ENCODE measurements at places on chromosomes 13 and 19.

GRCh38 chr19:10245189-10245939 lies 6.7 kb upstream of the MRPL4 start:
- no peak for DNase-seq

DNA sequence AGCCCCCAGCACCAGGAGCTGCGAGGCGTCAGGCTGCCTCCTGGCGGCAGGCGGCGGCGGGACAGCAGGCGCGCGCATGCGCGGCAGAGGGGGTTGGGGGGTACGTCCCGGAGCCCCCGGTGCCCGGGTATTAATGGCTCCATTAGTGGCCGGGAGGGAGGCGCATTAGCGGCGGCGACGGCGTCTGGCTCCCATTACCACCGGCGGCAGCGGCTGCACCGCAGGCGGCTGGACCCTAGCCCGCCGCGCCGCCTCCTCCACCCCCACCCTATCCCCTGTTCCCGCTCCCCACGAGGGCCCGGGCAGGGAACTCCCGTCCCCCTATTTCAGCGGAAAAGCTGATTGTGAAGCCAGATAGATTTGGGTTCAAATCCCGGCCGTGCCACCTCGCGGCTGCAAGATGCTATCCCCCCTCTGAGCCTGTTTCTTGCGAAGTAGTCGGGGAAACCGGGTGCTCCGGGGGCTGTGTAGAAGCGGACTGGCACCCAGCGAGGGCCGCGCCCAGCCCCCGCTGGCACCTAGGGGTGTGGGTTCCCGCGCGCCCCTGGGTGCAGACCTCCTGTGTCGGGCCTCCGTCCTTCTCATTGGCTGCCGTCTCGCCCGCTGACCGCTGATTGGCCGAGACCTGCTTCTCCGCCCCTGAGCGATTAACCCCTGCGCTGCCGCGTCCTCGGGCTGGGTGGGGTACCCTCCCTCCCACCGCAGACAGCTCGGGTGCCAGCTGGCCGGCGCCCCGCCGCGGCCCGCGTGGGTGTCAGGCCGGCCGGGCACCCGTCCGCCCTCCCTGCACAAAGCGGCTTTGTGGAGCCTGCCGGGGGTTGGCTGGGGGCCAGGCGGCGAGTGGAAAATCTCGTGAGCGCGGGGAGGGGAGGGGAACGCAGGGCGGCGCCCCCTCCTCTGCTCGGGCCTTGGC lies 11.1 kb downstream of the CIC start:
- no peak for DNase-seq

- no peak for DNase-seq
Measured at GRCh38 chr13:32040689-32041088, 9.1 kb downstream of the FRY start.

DNA sequence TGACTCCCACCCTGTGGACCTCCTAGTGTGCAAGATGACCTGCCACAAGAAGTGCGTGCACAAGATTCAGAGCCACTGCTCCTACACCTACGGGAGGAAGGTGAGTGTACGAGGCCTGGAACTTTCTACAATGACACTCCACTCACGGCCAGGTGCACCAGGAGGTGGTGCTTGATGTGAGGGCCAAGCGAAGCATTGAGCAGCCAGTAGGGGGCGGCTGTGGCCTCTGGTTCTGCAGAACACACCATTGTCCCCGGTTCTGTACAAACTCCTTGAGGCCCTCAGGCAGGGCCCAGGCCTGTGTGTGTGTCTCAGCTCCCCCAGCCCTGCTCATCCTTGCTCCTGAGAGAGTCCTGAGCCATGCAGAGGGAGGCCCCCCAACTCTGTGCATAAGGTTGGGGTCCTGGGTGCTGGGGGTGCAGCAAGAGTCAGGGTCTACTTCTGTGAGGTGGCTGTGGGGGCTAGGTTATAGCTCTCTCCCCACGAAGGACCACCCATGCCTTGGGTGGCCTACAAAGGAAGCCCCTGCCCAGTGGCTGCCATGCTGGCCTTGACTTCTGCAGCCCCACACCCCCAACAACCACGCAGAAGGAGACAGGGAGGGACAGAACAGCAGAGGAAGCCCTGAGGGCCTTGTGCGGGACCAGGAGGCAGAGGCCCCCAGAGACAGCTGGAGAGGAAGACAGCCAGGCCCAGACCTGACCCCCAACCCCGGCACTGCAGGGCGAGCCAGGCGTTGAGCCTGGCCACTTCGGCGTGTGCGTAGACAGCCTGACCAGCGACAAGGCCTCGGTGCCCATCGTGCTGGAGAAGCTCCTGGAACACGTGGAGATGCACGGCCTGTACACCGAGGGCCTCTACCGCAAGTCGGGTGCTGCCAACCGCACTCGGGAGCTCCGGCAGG lies 9.7 kb upstream of the USE1 start:
- DNase-seq, result no peak

- DNase-seq, result no peak
Measured at GRCh38 chr13:37632294-37632693, 33.7 kb upstream of the POSTN start.

GRCh38 chr13:64438084-64438483 lies 2792.1 kb downstream of the PCDH9 start:
- DNase-seq, result no peak

Measured in spinal cord (tissue), 10 donors.